T-helper 9 cell (primary cell): ENCODE measurements at places on chromosomes 2 and 18.
A peak's percentile ranks its signal among the peaks of the same experiment; 100 is the strongest.

GRCh38 chr2:10537522-10538199, 89.5 kb upstream of the ODC1 start:
- no peak for DNase-seq

GRCh38 chr2:172893111-172893510, 157.5 kb downstream of the RAPGEF4 start:
- DNase-seq, result no peak

GRCh38 chr2:70850925-70851324, 15.3 kb upstream of the CD207 start:
- DNase-seq, result no peak

DNA sequence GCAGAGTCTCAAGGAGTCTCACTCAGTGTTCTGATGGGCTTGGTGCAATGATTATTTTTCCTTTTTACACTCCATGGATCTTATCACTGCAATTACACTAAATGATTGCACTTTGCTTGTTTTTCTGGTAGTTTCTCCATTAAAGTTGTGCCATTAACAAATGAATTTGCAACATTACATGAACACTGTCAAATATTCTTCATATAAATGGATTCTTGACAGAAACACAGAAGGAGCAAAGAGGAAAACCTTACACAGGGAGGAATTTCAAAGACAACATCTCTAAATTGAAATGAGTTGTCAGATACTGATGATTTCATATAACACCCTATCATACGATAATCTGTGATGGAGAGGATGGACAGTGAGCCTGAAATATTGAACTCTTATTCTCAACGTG, 65.4 kb upstream of the CHST9 start:
- no peak for DNase-seq

- DNase-seq, result no peak
Observed at GRCh38 chr2:23360571-23361125, 24.3 kb upstream of the KLHL29 start.

DNA sequence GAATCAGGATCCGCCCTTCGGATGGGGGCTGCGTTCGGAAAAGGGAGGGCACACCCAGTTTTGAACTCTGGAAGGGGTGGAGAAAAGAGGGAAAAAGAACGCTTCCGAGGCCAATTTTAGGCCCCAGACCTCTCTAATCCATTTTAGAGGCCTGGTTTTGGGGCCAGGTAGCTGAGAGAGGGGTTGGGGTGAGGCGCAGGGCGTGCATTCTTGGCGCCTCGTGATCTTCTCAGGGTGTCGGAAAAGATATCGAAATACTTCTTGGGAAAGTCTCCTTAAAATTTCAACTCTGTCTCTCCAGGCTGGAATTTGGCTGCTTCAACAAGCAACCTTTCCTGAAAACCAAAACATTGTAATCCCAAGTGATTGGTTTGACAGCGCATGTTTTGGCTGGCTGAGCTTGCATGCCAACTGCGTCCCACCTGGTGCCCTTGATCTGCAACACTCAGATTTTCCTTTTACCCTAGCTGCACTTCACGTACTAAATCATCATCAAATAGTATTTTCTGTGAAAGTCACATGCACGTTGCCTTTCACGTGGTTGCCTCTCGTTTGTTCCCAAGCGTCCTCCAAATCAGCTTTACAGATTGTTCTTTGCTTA, 864 bp upstream of the XPO1 start:
- peak; percentile 20 for DNase-seq

- DNase-seq, result no peak
Observed at GRCh38 chr2:60741576-60741975, 14.5 kb upstream of the PAPOLG start.

DNA sequence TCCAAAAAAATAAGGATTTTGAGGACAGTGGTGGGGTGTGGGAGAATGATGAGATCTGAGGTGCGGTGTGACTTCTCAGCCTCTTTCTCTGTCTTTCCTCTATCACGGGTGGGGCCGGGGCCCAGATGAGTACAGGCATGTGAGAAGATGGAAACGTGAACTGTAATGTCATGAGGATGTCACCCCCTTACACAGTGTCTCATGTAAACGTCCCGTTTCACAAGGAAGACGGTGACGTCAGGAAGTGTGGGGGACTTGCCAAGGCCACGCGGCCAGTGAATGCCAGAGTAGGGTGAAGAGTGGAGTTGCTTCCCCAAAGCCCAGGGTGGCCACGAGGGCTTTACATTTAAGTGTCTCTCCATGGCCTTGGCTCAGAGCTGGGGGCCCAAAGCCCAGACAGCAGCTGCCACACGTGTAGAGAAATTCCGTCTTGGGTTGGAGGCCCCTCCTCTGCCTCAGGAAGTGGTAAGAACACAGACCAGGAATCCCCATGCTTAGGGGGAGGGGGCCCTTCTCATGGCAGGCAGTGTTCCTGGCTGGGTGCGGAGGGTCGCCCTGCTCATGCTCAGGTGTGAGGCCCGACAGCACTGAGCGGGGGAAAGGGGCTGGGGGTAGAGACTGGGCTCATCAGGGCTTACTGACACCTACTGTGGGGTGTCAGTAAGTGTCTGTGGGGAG, 80.9 kb upstream of the SMAD7 start:
- no peak for DNase-seq

GRCh38 chr2:23432531-23432930, 47.6 kb downstream of the KLHL29 start:
- no peak for DNase-seq

GRCh38 chr2:4964579-4964978, 727.6 kb upstream of the SOX11 start:
- DNase-seq, result no peak

- DNase-seq, result no peak
Observed at GRCh38 chr2:32222966-32223365, 41.7 kb downstream of the NLRC4 start.

DNA sequence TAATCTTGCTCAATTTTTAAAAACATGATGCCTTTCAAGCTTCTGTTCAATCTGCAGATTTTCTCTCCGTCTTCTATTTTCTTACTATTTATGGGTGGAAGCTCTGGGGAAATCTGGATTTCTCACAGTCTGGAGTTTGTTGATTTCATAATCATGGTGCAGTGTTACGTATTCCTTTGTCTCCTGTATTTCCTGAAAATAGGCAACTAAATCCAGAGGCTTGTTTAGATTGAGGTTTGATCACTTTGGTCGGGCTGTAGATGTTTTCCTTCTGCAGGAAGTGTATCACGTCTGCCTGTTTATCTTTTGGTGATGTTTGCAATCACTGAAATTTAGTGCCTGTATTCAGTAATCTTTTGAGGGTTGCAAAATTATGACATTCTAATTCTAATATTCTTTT, 487.7 kb downstream of the LRRTM4 start:
- no peak for DNase-seq

DNA sequence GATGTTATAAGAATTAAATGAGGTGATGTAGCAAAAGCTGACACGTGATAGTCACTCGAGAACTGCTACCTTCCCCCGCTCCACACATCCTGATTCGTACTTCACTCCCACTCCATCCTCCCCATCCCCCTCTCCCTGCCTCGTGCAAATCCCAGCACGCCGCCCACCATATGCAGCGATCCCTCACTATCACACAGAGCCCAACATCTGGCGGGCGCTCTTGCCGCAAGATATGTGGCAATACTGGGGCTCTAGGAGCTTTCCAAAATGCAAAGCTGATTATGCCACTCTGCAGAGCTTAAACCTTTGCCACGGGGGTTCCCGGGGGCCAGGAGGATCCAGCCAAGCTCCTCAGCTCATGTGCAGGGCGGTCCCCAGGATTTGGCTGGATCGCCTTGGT, 37.4 kb downstream of the DNMT3A start:
- no peak for DNase-seq

DNA sequence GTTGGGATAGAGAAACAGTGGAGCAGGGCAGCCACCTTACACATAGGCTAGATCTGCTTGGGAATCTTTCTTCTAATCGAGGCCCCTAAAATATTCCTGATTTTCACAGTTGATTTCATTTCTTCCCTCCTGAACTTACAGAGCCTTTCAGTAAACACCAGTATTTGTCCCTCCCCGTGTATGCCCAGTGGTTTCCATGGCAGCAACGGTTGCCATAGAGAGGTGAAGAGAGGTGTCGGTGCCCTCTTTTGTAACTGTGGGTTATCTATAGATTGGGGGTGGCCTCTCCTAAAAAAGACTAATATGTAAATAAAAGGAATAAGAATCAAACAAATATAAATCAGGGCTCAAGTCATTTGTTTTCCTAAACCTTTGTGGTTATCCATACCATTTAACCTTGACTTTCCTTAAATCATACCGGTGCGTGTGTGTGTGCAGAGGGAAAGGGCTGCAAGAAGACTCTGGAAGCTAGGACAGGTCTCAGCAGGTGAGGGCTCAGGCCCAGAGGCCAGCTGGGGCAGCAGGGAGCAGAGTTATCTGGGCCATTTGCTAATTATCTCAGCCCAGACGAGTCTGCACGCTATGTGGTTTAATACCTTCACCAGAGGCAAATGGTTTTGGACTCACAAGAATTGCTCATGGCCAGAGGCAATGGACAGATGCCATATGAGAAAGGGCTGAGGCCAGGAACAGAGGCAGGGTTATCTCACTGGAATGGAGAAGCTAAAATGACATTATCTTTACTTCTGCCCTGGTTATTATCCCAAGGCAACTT, 35.5 kb downstream of the LIPG start:
- DNase-seq, result no peak

DNA sequence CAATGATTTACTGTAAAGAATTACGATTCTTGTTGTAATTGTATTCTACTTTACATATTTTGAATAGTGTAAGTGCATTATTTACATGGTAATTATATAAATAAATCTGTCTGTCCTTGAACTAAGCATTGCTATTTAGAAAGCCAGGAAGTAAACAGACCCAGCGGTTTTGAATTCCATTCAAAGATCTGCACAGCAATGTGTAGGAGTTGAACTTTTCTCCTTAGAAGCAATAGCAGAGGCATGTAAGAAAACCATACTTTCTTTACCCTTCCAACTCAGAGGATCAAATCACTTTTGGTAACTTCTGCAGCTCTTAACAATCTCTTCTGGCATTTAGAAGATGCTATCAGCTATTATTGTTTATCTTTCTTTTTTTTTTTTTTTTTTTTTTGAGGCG, 109.2 kb upstream of the VRK2 start:
- no peak for DNase-seq

DNA sequence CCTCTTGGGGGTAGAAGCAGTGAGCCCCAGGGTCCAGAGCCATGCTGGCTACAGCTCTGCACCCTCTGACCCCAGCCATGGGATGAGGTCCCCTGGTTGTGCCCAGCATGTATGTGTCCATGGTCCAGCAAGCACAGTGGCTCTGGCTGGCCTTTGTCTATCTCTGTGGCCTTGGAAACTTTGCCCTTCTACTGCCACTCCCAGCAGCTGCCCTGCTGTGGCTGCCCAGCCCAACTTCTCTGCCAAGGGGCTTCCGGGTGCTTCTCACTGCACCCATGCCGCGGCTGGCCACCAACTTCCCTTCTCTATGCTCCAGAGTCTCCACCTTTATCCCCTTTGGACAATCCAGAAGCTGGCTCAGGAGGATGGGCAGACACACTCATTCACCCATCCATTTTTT, 18.8 kb downstream of the TMEM185B start:
- no peak for DNase-seq

GRCh38 chr2:166764216-166764615, 124.1 kb upstream of the XIRP2 start:
- no peak for DNase-seq
